ENCODE measurements at places on chromosomes 5 and 9.

DNA sequence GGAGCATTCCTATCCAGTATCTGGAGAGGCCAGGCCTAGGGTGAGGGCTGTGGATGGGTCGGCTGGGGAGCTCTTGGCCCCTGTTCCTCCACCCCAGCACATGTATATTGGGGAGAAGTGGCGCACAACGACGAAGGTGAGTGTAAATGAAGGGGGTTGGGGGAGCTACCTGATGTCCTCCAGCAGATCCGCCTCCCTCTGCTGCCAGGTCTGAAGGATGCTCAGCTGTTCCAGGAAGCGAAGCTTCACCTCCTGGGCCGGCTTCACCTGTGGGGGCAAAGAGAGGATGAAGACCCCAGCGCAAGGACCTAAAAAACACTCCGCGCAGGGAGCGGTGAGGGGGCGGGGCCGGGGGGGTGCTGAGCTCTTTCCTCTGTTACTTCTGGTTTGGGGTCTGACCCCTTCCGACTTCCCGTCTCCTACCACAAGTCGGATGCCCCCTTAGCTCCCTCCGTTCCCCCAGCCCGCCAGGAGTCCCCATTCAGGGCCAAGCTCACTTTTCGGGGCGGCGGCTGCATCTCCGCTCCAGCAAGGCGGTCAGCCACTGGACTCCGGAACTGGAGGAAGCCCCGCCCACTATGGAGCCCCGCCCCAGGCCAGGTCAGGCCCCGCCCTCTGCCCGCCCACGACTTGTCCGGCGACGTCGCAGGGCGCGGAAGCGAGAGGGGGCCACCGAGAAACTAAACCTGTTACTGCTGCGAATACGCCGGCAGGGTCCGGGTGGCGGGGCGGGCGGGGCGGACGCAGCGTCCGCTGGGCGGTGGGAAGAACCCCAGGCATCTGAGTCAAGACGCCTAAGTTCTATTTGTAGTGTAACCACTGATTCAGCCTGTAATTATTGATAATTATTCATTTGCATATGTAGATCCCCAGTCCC is at the start of gene FCHSD1:
Gene FCHSD1, minus strand, starts transcription at position 568 of the 877 bp plus-strand sequence. Its CDS starts 50 bp downstream, at position 518.
- peak; percentile 68 for DNase-seq

DNA sequence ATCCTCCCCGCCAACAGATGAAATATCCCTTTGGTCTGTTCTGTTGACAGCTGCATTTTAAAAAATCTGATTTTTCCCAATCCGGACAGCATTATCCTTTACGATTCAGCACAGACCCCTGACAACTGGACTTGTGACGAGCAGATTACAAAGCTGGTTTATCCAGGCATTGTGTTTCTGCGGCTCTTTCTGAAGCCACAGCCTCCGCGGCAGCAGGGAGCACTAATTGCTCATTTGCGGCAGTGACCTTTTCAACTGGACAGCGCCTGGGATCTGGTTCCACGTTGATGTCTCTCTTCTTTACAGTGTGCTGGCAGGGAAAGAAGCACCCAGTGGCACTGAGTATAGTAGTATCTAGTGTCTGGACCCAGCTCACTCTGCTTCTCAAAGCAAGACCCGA is 351.2 kb downstream of the ZNF608 start:
- no peak for DNase-seq

- no peak for DNase-seq
Measured at GRCh38 chr5:168734620-168735300, 155.6 kb upstream of the PANK3 start.

DNA sequence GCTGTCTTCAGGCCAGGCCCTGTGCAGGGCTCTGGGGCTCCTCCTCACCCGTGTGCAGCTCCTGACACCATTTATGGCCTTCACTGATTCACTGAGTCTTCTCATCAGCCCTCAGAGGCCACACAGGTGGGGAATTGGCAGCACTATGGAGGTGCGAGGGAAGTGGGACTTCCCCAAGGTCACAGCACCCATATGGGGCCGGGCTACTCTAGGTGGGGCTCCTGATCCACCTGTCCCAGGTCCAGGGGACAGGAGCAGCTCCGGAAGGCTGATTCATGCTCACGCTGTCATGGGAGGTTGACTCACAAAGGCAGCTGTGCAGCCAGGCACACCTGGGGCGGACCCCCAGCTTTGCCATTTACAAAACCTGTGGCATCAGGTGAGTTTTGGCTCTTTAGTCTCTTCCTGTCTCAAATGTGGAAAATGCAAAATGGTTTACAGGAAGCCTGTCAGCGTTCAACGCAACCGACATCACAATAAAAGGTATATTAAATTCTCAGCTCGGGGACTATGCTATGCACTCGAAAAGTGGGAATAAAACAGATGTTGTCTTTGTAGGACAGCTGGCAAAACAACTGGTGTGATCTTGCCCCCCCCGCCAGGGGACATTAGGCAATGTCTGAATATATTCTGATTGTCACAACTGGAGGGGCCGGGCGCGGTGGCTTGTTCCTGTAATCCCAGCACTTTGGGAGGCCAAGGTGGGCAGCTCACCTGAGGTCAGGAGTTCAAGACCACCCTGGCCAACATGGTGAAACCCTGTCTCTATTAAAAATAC is 15.0 kb downstream of the NAIF1 start:
- no peak for DNase-seq

- no peak for DNase-seq
Measured at GRCh38 chr5:77379558-77380061, 112.5 kb downstream of the WDR41 start.

DNA sequence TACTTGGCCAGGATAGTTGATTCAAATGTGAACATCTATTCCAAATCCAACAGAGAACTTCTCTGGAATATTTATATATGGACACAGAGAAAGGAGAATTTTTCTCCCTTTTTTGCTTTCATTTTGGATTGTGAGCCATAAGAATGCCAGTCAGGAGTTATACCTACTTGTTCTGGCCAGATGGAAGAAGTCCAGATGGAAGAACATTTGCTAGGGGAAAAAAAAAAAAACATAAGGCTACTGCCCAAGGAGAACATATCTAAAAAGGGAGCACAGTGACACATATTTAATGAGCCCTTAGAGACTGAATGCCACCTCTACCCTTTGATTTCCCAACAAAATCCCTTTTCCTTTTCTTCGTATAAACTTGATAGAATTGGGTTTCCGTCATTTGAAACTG is 61.7 kb upstream of the PPP2R2B start:
- DNase-seq: no peak

- DNase-seq: no peak
Measured at GRCh38 chr9:134360180-134360759, 34.0 kb downstream of the RXRA start.

DNA sequence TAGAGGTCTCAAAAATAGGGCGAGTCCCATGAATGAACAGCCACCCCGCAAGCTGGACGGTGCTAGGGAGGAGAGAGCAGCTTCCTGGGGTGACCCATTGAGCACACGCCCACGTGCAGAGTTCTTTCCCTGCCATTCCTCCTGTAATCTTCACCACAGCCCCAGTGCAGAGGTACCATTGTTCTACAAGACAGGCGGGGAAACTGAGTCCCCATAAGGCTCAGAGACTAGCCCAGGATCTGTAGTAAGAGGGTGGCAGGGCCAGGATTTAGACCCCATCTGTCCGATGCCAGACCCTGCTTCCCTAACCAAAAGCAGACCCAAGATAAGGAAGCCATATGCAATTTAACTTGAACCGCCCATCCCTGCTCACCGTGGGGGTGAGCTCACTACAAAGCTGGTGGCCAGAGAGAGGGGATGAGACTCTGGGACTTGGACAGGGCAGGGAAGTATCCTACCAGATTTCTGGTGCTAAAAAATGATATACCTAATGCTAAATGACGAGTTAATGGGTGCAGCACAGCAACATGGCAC is 36.7 kb upstream of the ORM1 start:
- DNase-seq: no peak

DNA sequence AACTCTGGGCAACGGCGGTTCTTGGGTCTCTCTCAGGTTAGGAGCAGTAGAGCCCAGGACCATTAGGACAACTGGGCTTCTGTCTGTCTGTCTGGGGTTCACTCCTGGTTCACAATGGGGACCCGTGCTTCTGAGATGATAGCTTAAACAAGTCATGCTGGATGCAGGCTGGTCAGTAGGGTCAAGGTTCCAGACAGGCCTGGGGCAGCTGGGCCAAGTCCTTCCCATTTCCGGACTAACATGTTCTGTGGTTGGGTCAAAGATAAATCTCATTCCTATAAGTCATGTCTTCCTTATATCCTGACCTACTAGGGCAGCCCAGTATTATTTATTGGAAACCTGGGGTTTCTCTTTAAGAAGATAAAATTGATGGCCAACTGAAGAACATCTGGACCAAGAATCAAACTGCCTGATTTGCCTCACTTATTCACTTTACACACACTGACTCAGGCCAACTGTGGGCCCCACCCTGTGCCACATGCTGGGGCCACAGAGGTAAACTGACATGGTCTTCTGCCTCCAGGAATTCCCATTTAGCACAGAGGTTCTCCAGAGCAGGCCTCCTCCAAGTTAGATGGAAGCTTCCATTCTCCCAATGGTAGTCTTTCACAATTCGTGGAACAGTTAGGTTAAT is 8.3 kb downstream of the HDHD3 start:
- DNase-seq: no peak

GRCh38 chr5:39730006-39730405 is 305.2 kb upstream of the DAB2 start:
- no peak for DNase-seq

- no peak for DNase-seq
Measured at GRCh38 chr9:75593920-75594319, 296.6 kb upstream of the PCSK5 start.

GRCh38 chr9:134057307-134057657 is 10.5 kb downstream of the BRD3 start:
- DNase-seq: no peak

DNA sequence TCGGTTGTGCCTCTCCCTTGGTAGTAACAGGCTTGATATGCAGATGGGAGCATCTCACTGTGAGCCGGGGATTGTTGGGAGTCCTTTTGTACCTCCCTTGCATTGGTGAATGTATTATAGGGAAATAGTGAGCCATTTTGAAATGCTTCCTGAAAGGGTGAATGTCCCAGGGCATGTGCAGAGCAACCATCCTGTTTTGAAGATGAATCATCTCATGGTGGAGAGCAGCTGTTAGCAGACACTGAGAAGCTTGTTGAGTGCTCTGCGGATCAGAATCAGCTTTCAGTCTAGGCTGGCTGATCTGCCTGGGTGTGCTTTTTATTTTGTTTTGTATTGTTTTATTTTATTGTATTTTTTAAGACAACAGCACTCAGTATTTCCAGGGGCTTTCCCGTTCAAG is 29.7 kb downstream of the SLC36A1 start:
- DNase-seq: no peak

- DNase-seq: no peak
Measured at GRCh38 chr9:1794547-1795270, 220.4 kb upstream of the SMARCA2 start.
